ENCODE measurements at places on chromosomes 3 and 15.
A peak's percentile ranks its signal among the peaks of the same experiment; 100 is the strongest.

DNA sequence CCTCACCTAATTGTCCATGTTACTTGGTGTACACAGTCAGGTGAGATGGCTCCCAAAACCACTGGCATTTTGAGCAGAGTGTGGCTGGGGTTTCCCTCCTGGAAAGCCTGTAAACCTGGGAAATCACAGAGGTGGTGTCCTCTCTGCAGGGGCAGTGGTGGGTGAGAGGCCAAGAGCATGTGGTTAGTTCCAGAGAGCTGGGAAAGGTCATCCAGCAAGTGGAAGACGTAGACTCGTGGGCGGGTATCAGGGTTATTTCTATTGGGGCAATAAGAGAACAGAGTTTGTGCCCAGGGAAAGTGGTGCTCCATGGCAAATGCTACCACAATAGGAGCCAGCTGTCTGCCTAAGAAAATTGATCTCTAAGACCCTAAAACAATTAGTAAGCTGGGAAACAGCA, 44.6 kb upstream of the LIMD1 start:
- DNase-seq, result no peak

- no peak for DNase-seq
These were observed 73.0 kb downstream of the SCN10A start for GRCh38 chr3:38743043-38743442.

- no peak for DNase-seq
These were observed 13.7 kb downstream of the CA12 start for GRCh38 chr15:63367900-63368299.

DNA sequence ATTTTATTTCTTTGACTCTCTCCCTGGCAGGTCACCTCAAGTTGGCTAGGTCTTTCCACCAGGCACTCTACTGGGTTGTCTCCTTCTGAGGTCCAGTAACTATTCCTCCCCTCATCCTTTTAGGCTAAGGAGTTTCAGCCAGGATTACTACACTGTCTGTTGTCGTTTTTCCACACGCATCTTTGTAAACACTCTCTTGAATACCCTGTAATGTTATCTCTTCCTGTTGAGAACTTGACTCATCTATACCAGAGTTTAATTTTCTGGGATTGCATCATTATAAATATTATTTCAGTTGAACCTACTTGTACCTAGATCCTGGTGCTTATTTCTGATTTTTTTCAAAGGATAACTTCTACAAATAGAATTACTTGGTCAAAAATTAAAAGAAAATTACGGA, 138.3 kb downstream of the SQOR start:
- DNase-seq, result no peak

- no peak for DNase-seq
These were observed 81.4 kb downstream of the IL1RAP start for GRCh38 chr3:190595179-190595795.

- no peak for DNase-seq
These were observed 42.9 kb downstream of the MEGF11 start for GRCh38 chr15:66210684-66211083.

- DNase-seq, result no peak
These were observed 158.1 kb downstream of the HCN4 start for GRCh38 chr15:73210630-73211029.

DNA sequence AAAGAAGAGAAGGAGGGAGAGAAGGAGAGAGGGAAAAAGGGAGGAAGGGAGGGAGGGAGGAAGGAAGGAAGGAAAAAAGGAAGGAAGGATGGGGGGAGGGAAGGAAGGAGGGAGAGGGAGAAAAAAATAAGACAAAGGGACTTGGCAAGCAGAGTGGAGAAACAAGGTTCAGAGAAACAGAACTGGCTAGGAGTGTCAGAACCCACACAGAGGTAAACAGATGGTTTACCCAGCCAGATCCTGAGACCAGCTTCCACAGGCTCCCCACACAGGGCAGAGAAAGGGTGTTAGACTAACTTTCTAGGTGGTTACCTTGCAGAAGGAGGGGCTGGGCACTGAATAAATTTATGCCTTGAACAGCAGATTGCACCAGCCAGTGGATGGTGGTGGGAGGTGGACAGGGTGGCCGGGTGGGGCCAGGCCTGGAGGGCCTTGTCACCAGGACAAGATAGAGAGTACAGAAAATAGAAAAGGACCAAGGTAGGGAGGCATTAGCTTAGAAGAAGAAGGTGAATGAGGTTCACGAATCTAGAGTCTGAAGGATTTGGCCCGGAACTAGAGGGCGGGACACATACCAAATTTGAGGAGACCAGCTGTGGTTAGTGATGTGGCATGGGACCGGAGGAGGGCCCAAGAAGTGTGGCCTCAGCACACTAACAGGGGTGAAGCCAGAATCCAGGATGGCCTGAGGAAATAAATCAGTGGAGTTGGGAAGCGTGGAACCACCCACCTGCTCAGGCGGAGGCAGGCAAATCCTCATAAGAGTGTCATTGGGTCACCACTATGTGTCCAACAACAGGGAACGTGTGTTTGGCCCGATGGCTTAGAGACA, 1.2 kb upstream of the TM4SF1 start:
- DNase-seq, result no peak

DNA sequence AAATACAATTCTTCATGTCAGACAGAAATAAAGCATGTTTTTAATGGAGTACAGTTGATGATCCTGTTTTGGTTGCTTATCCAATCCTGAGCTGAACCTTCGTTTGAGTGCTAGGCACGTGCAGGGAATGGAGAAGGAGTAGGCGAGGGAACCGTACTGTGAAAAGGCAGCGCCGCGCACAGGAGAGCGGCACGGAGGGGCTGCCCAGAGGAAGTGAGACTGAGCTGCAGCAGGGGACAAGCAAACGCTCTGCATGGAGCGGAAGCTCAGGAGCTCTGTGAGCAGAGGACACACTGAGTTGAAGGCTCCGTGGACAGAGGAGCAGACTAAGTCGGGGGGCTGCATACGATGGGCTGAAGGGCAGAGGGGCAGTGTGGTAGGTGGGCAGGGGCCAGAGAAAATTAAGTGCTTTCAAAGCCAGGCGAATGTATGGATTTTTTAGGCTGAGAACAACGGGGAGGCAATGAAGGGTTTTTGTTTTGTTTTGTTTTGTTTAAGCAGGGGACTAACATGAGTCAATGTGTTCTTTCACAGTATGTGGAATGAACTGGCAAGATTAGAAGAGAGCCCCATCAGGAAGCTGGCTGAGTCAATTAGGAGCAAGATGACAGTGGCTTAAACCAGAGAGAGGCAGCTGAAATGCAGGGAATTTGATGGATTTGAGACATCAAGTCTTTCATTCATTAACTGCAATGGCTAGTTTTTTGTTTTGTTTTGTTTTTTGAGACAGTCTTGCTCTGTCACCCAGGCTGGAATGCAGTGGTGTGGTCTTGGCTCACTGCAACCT, 23.8 kb upstream of the TM2D3 start:
- DNase-seq, result no peak

DNA sequence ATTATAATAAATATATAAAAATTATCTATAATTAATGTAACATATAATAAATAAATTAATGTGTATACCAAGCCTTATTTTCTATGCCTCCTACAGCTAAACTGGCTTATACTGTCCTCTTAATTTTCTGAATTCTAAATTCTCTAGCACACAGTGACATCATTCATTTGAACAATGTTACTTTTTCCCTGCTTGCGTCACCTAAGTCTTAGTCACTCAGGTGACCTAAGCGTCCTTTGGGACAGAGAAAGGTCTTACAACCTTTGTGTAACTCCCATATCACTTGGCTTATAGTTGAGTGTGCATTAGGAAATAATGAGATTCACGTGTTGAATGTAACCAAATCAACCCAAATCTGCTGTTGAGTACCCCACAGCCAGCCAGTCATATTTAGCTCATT, 48.5 kb upstream of the KCNMB2 start:
- DNase-seq, result no peak

DNA sequence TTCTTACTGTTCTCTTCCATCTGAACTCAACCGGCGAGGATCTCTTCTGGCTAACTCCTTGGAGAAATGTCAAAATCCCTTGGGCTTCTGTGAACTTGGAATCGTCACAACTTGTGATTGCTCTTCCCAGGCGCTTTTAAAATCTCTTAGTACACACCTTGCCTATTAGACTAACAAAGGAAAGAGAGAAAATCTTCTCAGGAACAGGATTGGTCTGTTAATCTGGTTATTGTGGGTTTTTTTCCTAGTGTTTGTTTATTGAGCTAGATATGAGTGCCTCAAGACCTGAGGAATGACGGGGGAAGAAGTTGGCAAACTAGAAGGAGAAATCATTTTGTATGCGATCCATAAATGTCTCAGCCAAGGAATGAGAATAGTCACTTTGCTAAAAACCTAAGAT, at the start of gene ATP13A5:
Gene ATP13A5 (minus strand): TSS at position 48 of the 400 bp plus-strand sequence. CDS start 28 bp downstream, at position 20.
- DNase-seq, result no peak

GRCh38 chr15:90873488-90873997, 5.2 kb downstream of the FURIN start:
- DNase-seq, result no peak

GRCh38 chr15:41438206-41438605, 21.3 kb downstream of the RTF1 start:
- DNase-seq, result no peak

DNA sequence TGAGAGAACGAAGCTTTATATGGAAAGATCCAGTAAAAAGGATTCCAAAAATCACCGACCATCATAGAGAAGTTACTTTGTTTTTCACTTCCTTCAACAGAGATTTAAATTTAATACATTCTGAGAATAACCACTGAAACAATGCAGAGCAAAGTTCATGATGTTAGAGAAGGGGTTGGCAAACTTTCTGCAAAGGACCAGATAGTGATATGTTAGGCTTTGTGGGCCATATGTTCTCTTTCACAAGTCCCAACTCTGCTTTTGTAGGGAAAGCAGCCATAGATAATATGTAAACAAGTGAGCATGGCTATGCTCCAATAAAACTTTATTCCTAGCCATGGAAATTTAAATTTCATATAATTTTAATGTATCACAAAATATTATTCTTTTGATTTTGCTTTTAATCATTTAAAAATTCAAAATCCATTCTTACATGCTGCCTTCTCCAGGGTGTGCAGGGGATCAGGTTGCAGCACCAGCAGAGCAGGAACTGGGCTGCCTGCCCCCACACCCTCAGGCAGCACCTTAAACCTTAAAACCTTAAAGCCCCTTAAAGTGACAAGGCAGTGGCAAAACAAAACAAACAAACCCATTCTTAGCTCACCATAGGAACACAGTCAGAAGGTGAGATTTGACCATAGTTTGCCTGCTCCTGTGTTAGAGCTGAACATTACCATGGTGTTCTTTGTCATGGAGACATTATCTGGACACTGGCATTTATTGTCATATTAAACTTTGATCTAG, 16.9 kb upstream of the IGSF10 start:
- DNase-seq, result no peak

- DNase-seq, result no peak
These were observed 379.0 kb upstream of the IL12A start for GRCh38 chr3:159609625-159610024.

- DNase-seq, result no peak
These were observed 42.2 kb downstream of the ZNF609 start for GRCh38 chr15:64502551-64502950.

DNA sequence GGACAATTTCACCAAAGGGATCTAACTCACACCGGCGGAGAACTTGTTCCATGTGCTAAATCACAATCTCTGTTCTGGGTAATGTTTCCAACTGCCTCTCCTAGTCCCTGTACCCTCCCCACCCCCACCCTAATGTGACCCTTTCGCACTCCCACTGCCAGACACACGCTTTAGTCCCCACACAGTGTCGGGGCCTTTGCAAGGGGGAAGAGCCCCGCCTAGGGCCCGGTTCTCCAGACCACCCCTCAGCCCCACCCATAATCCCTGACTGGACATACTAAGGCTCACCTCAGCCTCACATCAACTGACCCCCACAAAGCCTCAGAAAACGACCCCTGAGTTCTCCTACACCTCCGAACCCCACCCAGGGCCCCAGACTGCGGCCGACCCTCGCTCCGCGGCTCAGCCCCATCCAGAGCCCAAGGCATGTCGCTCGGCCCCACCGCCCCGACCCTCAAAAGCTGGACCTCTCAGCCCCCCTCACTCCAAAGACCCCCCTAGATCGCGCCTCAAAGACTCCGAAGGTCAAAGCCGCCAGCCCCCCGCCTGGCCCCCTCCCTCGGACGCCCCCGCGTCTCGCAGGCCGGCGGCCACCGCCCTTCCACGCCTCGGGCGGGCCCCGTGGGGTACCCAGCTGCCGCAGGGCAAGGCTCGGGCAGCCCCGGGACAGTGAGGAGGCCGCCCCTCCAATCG, 72.0 kb upstream of the MAP4 start:
- peak; percentile 23 for DNase-seq
